RWPE1 (cell line): ENCODE measurements at places on chromosomes 12 and 14.

DNA sequence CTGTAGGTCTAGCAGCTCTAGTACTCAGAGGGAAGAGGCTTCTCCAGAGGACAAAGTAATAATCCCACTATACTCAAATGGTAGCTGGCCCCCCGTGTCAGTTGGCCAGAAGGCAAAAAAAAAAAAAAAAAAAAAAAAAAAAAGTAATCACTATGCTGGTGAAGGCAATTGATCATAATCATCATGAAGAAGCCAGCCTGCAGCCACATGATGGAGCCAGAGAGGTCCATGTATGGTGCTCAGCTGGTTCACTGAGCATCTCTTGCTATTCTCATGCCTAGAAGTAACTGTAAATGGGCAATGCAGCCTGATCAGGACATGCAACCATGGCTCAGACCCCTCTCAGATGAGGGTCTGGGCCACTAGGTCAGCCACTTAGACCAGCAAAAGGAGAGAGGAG lies 378.8 kb downstream of the MED13L start:
- no peak for DNase-seq

DNA sequence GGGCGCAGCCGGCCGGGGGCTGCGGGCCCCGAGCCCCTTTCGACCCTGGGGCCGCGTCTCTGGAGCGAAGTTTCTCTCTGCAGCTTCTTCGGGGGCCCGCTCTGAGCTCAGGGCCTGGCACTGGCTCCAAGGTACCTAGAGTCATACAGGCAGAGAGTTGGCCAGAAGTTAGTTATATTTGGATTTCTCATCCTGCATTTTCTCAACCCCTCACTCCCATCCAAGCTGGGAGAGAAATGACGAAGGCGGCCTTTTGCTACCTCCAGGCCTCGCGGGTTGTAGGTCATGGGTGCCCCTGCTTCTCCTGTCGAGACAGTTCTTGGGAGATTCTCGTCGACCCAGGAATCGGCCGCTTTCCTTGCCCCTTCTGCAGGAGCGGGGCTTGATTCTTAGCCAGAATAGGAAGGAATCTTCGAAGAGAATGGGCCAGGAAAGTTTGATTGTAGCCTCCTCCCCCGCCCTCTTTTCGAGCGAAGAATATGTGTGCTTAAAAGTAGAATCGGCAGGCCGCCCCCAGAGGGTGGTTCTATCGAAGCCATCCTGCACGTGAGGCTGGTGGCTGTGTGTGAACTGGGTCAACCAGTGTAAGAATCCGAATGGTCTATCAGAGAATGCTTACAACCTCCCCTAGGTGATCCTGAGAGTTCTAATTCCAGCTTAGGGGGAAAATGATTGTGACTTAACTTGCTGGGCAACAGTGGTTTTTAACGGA lies 785 bp downstream of the MLEC start:
- DNase-seq, result peak; percentile 39

GRCh38 chr14:68623826-68624225 lies 169.0 kb downstream of the ZFP36L1 start:
- no peak for DNase-seq

DNA sequence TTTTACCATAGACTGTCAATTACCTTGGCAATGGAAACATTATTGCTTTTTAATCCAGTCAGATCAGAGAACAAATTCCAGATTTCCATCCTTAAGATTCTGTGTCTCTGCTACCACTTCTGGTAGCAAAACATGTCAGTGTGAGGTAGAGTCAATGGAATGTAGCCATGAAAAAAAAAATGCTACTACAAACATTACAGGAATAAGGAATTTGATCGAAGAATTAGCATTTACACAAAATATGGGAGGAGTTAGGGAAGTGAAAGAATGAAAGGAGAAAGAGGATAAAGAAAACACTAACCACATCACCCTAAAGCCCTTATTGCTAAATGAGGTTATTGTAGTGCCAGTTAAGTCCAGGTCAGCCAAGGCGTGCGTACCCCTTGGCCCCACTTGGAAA lies 9.2 kb downstream of the MED21 start:
- DNase-seq, result no peak

GRCh38 chr14:64701660-64702059 lies 2.6 kb upstream of the PLEKHG3 start:
- no peak for DNase-seq

- peak; percentile 67 for DNase-seq
Observed at GRCh38 chr14:74257078-74257940, 18.1 kb downstream of the VSX2 start.

GRCh38 chr12:128047266-128048060 lies 219.5 kb upstream of the TMEM132C start:
- no peak for DNase-seq

- no peak for DNase-seq
Observed at GRCh38 chr12:27900920-27901879, 71.3 kb downstream of the PTHLH start.

- DNase-seq, result peak; percentile 89
Observed at GRCh38 chr12:86660488-86661147, 404.4 kb upstream of the MGAT4C start.

GRCh38 chr12:3215410-3215975 lies 138.3 kb downstream of the TSPAN9 start:
- no peak for DNase-seq

GRCh38 chr14:89953602-89954001 lies 928 bp downstream of the EFCAB11 start:
- no peak for DNase-seq

GRCh38 chr12:12221560-12221959 lies 45.3 kb downstream of the LRP6 start:
- no peak for DNase-seq

DNA sequence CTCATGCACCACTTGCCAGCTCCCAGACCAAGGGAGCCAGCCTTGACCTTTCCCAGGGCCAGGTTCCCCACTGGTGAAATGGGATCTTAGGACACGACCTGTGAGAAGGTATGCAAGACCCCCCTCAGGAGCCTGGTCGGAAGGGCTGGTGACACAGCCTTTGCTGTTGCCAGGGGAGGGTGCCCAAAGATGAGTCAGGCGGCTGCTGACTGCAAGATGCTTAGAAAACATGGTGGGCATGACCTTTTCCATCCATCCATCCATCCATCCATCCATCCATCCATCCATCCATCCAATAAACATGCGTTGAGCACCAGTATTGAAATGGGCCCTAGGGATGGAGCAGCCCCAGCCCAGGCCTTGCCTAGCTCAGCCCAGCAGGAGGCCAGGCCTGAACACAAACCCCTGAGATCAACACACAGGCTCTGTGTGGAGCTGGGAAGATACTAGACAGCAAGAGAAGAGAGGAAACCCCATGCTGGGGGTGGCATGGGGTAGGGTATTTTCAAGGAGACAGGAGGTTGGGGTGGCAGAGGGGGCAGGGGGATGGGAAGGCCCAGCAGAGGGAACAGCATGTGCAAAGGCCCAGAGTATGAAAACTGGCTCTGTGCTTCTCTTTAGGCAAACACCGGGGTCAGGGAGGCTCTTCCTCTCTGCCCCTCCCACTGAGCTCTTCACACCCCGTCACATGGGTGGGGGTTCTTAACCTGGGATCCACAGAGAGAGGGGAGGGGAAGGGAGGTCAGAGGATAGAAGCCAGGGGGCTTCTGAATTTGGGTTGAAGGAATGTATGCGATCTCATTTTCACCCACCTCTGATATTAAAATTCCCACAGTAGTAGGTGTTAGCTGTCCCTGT lies 26.2 kb upstream of the YY1 start:
- no peak for DNase-seq

DNA sequence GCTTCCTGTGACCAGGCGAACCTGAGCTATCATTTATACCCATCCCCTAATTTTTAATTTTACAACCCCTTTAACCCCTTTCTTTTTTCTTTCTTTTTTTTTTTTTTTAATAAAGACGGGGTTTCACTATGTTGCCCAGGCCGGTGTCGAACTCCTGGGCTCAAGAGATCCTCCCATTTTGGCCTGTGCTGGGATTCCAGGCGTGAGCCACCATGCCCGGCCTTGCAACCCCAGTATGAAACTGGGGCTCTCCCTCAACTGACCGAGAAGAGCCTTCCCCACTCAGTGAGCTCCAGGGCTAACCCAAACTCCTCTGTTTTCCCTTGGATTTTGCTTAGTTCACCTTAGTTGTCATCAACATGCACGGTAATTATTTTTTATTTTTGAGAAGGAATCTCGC lies 992 bp downstream of the CPSF2 start:
- no peak for DNase-seq

GRCh38 chr14:100022772-100023451 lies 42.3 kb upstream of the EVL start:
- DNase-seq, result no peak

DNA sequence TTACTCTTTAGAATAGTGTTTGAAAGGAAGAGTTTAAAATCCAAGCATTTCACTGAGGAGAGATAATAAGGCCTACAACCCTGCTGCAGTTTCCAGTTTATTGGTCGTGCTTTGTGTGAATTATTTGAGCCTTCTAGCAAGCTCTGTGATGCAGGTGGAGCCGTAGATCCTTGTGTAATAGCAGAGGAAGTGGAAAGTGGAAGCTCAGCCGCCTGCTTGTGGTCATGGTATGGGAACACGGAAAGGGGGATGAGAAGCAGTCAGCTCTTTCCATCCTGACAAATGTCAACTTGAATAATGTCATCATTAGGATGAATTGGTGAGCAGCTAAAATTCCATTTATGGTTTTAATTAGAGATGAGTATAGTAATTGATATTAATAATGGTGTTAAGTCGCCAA lies 29.1 kb downstream of the SYNE2 start:
- DNase-seq, result no peak

DNA sequence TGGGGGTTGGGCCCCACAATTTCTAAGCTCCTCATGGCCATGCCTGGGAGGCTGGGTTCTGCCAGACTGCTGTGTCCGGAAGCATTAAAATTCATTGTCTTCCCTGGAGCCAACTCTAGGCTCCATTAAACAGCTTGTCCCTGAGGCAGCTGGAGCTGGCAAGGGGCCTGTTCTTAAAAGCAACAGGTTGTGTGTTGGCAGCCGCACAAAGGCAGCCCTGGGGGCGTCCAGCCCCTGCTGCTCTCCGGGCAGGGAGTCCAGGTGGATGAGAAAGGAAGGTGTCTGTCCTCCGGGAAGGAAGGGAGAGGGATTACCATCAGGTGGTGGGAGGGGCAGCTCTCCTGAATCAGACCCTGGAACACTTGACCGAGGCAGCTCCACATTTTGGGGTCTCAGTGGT lies 98.9 kb downstream of the CHST11 start:
- DNase-seq, result no peak

DNA sequence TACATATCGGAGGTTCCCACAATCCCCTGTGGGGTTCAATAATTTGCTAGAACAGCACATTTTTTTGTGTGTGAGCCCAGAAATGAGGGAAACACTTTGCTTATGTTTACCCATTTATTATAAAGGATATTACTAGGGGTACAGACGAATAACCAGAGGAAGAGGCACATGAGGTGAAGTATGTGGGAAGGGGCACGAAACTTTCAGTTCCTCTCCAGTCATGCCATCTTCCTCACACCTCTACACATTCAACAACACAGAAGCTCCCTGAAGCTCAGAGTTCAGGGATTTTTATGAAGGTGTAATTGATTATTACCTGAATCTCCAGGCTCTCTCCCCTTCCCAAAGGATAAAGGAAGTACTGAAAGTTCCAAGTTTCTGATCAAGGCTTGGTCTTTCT lies 30.2 kb upstream of the DYRK2 start:
- DNase-seq, result no peak

GRCh38 chr12:52611080-52611468 lies 7.3 kb downstream of the KRT73 start:
- DNase-seq, result no peak

DNA sequence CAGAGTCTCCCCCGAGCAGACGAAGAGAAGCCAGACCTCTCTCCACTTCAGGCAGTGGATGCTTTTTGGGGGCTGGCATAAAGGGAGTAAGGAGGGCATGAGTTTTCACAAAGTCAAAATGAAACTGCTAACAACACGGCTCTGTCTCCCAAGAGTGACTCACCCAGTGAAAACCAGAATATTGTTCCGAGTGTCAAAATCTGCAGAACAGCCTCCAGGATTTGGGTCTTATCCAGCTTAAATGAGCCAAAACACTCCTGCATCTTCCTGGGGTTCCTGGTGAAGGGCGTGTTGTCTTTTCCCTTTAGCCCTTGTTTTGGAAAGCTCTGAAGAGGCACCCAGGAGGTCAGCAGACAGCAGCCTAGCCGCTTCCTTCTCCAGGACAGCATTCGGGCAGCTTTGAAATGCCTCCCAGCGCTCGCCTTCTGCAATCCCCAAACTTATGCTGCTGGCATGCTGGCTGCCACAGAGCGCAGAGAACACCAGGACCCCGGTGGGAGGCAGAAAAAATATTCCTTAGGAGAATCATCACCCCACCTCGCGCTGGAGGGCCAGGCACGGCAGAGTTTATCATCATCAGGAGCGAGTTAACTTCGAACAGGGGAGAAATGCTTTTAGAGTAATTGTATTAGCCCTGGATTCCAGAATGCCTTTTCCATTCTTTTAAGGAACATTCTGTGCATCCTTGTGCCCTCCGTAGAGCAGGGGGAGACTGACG lies 117.7 kb upstream of the NCOR2 start:
- peak; percentile 52 for DNase-seq

- DNase-seq, result no peak
Observed at GRCh38 chr12:48810903-48811431, 7.3 kb upstream of the CACNB3 start.

DNA sequence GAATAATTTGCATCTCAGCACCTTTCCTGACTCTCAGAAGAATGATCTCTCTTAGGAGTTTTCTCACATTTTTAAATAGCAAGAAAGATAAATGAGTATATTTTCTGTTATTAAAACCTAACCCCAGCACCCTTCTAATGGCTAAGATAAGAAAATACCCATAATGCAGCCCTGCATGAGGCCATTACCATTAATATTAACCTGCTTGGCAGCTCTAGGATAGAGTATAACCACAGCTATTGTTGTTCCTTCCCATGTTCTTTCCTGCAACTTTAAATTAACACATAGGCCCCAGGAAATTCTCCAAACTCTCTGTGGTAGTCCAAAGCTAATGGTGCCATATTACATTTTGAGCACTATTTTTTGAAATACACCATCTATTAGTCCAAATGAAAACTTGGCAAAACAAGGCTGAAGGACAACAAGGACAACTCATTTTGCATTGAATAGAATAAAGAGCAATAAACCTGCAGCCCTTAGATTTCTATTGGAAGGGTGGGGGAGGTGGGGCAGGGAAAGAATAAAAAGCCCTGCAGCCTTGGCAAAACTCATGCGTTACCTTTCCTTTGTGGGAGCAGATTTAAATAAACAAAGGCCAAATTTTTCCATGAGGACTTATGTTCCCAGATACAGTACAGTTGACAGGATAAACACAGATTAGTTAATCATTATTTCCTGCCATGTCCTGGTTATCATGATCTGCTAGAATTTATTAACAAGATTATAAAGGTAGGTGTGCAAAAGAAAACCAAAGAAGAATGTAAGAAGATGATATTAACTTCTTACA lies 46.9 kb downstream of the BTG1 start:
- DNase-seq, result no peak

DNA sequence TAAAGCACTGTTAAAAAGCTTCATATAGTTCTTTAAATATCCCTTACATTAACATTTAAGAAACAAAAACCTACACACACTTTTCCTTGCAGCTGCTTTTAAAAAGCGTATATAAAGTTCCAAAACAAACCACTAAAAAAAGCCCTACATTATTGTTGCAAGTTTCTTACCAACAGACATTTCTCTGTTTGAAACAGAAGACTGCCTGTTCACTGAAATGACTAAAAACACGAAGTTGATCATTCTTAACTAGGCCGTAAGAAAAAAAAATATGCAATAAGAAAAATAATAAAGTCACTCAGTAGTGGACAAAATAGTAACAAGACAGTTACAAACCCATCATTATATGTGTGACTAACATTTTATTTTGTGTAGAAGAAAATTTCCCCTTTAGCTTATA lies 37.3 kb downstream of the KIF21A start:
- DNase-seq, result no peak

GRCh38 chr14:53209370-53209769 lies 56.2 kb upstream of the DDHD1 start:
- no peak for DNase-seq

GRCh38 chr14:102941419-102942011 lies 19.1 kb downstream of the AMN start:
- no peak for DNase-seq
